Mammary microvascular endothelial cell (primary cell): ENCODE measurements at places on chromosomes 7 and 10. TPM values are rescaled to one million over a fixed set of nuclear protein-coding genes. Genes with fewer than 3 reads are reported as not detected.

The C7orf57 gene
- total RNA-seq = 0.15 and 0.20 TPM in 2 replicates

The UCMA gene
- not detected in 2 replicates for total RNA-seq

The HHEX gene
- total RNA-seq = 42.2 and 53.2 TPM in 2 replicates

The C10orf53 gene
- not detected in 2 replicates for total RNA-seq

The SLC29A4 gene
- 0.67 and 1.2 TPM in 2 replicates for total RNA-seq
